Neural progenitor cell (in vitro differentiated cells): ENCODE measurements at places on chromosomes 6 and 20.
A peak's percentile ranks its signal among the peaks of the same experiment; 100 is the strongest.

- peak; percentile 9 for DNase-seq
Observed at GRCh38 chr6:52077180-52077884, 10.1 kb downstream of the PKHD1 start.

GRCh38 chr6:85569323-85569722 is 24.3 kb downstream of the SNX14 start:
- DNase-seq = no peak

DNA sequence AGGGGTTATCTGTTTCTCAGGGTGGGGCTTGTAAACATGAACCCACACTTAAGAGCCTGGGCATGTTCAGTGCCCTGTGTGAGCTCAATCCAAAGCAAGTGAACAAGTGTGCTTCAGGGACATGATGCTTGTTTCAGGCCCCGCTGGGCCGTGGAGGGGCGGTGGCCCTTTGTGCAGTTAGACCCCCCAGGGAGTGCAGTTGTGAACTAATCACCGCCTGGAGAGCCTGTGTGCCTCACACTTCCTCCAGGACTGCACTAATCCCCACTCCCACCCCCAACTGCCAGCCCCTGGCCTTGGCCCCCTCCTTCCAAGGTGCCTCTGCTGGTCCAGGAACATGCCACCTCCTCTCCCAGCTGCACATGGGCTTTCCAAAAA is 58.1 kb downstream of the RREB1 start:
- DNase-seq = peak; percentile 50

- no peak for DNase-seq
Observed at GRCh38 chr20:50501972-50502745, 8.0 kb upstream of the PTPN1 start.

DNA sequence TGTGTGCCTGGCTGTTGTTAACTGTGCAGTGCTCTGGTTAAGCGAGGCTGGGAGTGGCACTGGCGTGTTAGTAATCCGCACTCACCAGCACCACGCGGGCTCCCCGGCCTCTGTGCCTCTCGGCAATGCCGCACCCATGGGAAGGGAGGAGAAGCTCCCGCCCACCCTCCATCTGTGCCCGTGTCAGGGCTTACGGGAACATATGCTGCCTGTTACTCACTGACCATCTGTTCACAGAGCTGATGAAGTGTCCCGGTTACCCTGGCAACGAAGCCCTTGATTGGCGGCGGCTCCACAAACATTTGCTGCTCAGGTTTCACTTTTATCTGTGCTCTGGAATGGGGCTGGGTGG is 114.7 kb downstream of the PSMB1 start:
- DNase-seq = peak; percentile 96

DNA sequence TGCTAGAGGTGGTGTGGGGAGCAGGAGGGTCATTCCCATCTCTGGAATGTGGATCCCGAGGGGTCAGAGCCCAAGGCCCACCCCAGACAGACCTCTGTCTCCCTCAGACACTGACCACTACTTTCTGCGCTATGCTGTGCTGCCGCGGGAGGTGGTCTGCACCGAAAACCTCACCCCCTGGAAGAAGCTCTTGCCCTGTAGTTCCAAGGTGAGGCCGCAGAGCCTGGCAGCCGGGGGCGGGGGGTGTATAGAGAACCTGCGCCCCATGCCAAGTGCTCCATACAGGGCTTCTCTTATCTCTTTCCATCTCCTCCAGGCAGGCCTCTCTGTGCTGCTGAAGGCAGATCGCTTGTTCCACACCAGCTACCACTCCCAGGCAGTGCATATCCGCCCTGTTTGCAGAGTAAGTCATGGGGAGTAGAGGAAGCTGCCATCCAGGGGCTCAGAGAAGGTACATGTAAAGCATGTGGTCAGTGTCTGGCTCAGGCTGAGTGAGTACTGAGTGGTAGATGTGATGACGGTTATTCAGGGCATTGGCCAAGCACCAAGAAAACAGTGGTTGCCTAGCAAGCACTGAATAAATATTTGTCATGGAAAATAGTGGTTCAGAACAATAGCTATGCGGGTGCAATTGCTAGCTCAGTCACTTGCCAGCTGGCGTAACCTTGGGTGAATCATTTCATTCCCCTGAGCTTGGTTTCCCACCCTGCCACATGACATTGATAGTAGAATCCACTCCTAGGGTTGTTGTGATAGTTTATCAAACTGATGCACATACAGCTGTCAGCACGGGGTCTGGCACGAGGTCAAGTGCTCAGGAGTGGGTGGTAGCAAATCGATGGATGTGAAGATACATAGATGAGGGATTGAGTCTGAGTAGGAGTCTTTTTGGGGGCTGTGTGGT is 3.5 kb downstream of the PIGT start:
- DNase-seq = no peak

DNA sequence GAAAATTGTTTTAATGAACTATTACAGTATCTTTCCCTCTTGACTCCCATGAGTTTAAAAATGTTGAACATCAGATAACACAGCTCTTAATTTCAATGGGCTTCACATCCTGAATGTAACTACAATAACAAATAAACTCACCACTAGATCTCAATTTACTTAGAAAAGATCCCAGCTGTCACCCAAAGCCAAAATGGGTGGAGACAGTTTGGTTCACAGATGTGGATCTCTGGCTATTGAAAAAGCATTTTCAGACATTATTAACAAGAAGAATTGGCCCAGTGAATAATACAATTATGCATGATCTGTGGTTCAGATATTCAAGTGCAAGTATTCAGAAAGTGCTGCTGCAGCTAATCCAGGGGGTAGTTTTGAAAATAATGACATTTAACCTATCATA is 184.7 kb upstream of the RALGAPA2 start:
- no peak for DNase-seq

GRCh38 chr6:136253734-136254133 is 3.6 kb upstream of the MTFR2 start:
- no peak for DNase-seq

DNA sequence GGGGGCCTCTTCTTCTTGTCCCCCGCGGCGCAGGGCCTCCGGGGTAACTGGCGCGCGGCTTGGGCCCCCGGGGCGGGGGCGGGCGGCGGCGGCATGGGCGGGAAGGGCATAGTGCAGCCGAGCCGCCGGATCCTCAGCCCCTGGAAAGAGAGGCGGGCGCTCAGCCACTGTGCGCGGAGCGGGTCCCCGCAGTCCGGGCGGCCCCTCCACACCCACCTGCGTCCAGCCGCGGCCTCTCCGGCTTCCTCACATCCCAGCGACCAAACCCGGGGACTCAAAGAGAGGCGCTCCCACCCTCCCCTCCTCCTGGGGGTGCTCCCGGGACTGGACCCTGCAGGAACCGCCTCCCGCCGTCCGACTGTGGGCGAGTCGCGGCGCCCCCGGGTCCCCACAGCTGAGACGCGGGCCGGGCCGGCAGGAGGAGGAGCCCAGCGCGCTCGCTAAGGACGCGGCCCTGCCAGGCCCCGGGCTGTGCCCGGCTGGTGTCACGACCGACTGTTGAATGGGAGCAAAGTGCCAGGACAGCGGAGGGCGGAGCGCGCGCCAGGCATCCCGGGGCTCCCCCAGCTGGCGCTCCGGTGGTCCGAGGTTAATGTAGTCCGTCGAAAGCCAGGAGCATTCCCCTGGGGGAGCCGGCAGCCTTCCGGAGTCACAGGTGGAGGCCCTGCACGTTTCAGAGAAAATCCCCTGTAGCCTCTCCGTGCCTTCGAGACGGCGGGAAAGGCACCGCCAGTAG is at the start of gene PRR18:
Gene PRR18 (minus strand): TSS at position 360 of the 736 bp plus-strand sequence. CDS start 250 bp downstream, at position 110.
- peak; percentile 55 for DNase-seq

GRCh38 chr20:51064137-51064536 is 41.2 kb upstream of the KCNG1 start:
- no peak for DNase-seq

GRCh38 chr6:74071214-74071613 is 375.2 kb downstream of the CD109 start:
- DNase-seq = no peak

DNA sequence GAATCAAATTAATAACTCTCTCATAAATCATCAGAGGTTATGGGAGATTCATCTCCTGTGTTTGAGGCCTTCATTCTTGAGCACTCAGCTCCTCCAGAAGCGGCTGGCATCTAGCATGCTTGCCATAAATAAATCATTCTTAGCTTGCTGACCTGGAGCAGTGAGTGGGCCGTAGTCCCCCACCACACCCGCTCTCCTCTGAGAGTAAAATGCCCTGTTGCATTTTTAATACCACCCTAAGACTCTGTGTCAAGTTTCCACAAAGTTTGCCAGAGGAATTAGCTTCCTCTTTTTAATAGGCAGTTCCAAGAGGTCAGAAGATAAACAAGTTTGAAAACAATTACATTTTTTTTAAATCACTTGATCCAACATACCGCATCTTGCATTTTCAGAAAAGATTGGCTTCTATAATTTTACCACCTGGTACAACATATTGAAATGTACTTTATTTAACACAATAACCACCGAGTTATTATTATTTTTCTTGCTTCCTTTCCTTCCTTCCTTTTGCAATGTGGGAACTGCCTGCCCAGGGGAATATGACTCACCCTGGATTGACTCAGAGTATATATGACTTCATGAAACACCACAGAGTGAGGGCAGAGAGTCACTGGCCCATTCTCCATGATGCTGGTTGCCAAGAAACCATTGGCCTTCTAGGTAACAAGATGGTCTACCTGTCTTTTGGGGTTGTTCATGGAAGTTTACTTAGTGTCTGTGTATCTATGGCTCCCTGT is 29.4 kb upstream of the CLIC5 start:
- DNase-seq = no peak

DNA sequence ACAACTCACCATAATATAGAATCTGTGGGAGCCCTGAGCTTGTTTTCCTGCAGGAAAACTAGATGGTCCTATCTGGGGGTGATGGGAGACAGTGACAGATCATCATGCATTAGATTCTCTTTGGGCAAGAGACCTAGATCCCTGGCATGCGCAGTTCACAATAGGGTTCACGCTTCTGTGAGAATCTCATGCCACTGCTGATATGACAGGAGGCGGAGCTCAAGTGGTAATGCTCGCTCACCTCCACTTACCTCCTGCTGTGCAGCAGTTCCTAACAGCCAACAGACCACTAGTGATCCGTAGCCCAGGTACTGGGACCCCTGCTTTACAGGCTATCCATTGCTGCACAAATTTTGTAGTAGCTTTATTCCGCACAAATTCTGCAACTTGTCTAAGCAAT is 84.5 kb downstream of the HIVEP2 start:
- no peak for DNase-seq

- DNase-seq = peak; percentile 72
Observed at GRCh38 chr6:28586962-28587745, 61.5 kb downstream of the GPX5 start.
